ENCODE measurements at places on chromosomes 1 and 21.

DNA sequence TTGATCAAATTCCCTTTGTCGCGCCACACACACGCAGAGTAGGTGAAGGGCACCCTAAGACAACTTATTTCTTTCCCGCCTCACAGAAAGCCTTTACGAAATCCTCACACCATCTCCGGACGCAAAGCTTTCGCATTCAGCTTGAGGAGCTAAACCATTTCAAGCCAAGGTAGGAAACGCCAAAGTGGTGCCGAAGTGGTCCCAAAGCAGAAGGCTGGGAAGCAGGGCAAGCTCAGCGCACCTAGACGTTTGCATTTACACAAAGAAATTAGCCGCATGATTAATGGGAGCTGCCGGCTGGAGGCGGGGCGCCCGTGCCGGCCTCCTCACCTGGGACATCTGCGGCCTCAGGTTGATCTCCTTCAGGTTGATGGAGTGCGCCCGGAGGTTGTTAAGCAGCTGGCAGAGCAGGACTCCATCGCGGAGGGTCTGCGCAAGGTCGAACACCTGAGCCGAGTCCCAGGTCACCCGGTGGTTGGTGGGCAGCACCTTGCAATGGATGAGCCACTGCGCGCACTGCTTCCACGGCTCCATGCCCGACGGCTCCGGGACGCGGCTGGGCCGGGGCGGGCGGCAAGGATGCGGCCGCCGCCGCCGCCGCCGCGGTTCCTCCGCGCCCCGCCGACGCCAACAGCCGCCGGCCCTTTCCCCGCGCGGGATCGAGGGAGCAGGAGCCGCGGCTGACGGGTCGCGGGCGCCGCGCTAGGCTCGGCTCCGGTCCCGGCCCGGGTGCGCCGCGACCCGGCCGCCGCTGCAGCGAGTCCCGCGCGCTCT, 457 bp downstream of the VAV3 start:
- DNase-seq, result peak; percentile 65

DNA sequence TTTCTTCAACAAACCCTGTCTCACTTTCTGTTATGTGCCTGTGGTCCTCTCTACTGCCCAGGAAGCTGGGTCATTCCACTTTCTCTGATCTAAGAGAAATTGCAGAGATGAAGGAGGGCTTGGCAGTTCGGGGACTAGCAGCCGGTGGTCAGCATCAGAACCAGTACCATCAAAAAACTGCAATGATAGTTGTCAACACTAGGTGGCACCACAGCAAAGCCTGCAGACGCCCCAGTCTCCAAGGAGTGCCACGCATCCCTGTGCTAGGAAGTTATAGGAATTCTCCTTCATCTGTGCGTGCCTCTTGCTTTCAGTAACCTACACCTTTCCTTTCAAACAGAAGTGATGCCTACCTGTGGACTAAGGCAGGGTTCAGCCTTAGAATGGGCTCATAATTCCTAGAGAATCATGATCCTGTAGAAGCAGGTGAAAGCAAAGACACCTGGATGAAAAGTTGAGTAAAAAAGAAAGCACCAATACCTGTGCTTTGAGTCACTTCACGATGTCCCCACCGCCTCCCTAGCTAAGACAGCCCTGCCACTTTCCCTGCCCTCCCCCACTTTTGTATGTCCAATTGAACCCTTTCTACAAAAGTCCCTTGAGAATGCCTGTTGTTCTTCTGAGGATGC, 129.2 kb downstream of the ADAMTS1 start:
- peak; percentile 52 for DNase-seq

- DNase-seq, result no peak
Observed at GRCh38 chr1:26361605-26362122, 7.7 kb upstream of the CRYBG2 start.

- no peak for DNase-seq
Observed at GRCh38 chr21:43297391-43297981, 128.7 kb downstream of the CRYAA start.

GRCh38 chr1:112395256-112395820, 676 bp upstream of the CTTNBP2NL start:
- DNase-seq, result no peak

GRCh38 chr1:234531151-234531635, 52.2 kb upstream of the TARBP1 start:
- no peak for DNase-seq

DNA sequence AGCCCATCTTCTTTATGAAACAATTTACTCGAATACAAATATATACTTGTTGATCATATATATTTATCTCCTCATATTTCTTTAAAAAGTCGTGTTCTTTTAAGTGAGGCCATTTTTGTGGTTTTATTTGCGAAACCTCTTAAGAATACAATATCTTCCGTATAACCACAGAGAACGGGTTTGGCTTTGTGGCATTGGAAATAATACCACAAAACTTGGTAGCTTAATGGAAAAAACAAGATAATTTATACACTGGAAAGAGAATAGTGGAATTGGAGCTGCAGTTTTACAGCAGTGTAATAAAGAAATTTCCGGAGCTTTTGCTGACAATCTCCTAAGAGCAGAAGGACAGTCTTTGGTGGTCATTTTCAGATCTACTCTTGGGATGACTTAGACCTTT, 29.4 kb downstream of the PTGFR start:
- DNase-seq, result no peak

DNA sequence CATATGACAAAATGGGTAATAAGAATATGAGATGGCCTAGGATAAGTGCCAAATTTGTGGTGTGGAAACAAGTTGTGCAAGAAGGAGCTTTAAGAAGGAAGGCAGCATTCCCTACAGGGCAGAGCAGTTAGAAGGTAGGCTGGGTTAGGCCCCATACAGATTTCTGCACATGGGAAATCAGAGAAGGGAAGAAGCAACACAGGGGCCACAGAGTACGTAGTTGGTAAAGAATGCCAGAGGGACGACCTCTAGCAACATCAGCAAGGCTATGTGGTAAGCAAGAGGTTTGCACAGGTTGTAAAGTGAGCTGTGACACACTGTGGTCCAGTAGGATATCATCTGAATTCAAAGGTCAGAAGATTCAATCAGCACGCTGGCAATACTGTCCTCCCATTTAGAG, 765.6 kb upstream of the B3GALT2 start:
- no peak for DNase-seq

- DNase-seq, result no peak
Observed at GRCh38 chr1:218426343-218426657, 81.2 kb downstream of the TGFB2 start.

- DNase-seq, result no peak
Observed at GRCh38 chr1:72141875-72142274, 140.5 kb downstream of the NEGR1 start.

GRCh38 chr1:61523893-61524605, 200.9 kb downstream of the TM2D1 start:
- DNase-seq, result no peak

GRCh38 chr1:115829023-115829674, 11.8 kb downstream of the NHLH2 start:
- DNase-seq, result no peak

- DNase-seq, result peak; percentile 86
Observed at GRCh38 chr1:234980645-234981396, 147.8 kb downstream of the TOMM20 start.

DNA sequence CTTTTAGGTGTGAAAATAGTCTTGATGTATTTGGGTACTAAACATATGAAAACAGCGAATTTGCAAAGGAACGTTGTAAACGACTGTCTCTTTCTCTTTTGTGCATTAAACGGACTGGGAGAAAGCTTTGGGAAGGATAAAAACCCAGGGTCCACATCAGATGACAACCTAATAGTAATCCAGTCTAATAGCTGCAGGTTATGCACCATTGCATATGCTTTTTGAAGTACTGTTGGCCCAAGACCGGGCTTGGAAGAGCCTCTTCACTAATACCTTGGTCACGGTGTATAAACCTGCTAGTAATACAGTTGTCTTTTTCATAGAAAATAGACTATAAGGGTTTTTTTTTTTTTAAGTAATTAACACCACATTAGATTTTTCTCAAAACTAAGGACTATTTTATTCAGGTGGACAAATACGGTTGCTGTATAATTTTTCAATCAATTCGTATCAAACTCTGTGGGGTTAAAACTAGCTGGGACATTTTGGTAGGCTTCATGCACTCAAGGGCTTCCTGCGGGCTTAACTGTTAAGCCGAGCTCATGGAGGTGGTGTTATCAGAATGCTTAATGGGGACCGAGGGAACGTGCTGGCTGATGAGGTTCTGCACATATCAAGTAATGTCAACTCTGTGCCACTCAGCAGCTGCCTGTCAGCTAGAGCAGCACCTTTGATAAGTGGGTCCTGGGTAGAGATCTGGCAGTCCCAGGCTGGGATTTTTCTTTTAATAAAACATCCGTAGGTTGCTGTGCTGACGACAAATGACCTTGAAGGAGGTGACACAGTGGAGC, 2.1 kb downstream of the RYR2 start:
- no peak for DNase-seq

- no peak for DNase-seq
Observed at GRCh38 chr1:201711811-201712210, 117.1 kb upstream of the IPO9 start.

DNA sequence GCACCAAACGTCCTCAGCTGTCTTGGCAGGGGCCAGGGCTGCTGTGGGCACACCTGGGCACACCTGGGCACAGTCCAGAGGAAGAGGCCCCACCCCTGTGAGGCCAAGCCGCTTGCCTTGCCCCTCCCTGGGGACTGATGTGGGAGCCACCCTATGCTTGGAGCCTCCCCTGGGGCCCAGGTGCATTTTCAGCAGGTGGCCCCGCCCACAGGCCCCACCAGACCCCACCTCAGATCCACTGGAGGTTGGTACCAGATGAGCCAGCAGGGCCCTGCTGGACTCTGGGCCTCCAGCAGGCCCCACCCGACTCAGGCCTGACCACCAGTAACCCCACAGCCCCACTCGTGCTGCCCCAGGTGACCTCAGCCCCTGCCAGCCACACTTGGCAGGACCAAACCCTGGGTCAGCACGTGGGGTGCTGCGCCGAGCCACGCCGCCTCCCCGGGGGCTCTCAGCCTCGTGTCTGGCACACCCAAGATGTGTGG, 8.8 kb downstream of the SLC19A1 start:
- DNase-seq, result peak; percentile 48

DNA sequence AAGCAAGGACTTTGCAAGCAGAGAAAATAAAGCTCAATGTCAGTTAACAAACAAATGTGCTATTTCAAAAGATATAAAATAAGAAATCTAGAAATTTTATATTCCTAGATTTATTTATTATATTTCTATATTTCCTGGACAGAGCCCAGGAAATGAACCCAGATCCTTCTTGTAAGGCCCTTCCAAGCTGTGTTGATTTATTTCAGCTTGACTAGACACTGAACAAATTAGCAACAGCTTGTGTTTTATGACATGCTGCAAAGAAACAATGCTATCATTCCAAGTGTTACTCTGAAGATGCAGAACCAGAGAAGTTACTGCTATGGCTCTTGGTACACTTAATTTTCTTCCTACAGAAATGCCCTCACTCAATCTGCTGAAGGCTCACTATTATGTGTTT, 6.2 kb downstream of the TGFBR3 start:
- no peak for DNase-seq

DNA sequence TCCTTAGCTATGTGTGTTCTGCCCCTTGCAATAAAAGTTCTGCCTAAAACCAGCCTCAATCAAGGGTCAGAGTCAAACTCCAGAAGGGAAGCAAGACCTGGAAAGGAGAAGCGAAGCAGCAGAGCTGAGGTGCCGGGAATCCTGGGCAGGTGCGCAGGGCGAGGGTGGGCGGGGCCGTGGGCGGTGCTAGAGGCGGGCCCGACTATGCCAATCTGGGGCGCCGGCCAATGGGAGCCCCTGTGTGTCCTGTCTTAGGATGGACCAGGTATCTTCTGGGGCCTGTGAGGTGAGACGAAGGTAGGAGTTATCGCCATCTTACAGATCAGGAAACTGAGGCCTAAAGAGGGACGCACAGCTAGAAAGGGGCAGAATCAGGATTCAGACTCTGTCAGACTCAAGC, 120.3 kb downstream of the PTPRU start:
- no peak for DNase-seq

GRCh38 chr1:46364612-46365011, 24.0 kb downstream of the NSUN4 start:
- DNase-seq, result no peak

- DNase-seq, result peak; percentile 72
Observed at GRCh38 chr1:200302192-200302920, 107.5 kb downstream of the ZNF281 start.

DNA sequence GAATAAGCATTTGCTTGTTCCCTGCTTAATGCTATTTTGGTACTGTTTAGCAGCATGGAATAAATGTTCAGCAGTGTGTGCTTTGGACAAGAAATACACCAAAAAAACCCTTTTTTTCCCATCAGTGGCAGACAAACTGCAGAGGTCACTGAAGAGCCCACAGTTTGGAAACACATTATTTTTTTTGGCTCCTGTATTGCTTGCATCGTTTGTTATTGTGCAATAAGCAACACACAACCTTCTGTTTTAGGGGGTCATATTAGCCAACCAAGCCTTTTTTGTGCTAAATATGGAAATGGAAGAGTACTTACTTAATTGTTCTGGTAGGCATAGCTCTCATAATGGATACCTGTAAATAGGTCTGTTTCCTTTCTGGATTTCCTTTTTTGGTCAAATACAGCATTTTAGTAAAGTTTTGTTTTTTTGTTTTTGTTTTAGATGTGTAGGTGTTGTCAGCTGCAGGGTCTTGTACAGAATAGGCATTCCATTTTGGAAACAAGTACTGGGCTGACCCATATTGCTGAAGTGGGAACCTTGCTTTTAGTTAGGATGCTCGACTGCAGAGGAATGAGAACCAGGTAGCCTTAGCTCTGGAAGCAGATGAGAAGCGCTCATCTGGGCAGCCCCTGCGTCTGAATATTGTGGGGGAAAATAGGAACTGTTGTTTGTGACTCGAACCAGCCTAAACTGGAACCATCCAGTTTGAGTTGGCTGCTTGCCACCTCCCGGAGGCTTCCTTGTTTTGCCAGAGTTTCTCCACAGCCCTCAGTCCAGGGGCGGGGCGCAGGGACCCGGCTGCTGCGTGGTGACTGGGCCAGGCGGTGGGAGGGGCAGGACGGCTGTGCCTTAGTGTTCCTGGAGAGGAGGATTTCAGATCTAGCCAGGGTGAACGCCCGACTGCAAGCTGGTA, 38.4 kb downstream of the SPEN start:
- no peak for DNase-seq

- DNase-seq, result no peak
Observed at GRCh38 chr1:234479310-234479559, 256 bp upstream of the TARBP1 start.

- DNase-seq, result no peak
Observed at GRCh38 chr1:241612533-241613477, 27.4 kb downstream of the CHML start.

- peak; percentile 74 for DNase-seq
Observed at GRCh38 chr1:19477284-19478249, 7.8 kb downstream of the CAPZB start.

GRCh38 chr1:116415699-116416533, 42.9 kb downstream of the ATP1A1 start:
- DNase-seq, result no peak

DNA sequence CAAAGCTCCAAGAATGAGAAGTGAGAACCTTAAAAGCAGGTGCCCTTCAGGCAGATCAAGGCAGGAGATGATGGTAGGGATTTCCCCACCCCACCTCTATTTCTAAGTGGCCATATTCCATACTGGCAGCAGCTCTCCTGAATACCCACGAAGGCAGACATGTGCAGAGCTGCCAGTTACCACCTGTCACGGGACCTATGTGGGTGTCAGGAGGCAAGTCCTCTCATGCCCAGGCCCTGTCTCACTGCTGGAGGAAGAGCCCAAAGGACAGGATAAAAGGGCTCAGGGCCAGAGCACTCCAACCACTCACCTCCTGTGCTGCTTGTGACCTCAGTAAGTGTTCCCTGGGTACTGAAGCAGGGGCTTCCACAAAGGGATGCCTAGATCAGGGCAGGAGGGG, 721 bp upstream of the LCE1B start:
- DNase-seq, result no peak

All from activated CD8-positive, alpha-beta memory T cell treated with anti-CD3 and anti-CD28 coated beads, Interleukin-2, amount 50 U/mL, for 48 hours (primary cell).